ENCODE measurements at places on chromosomes 11 and 22.

DNA sequence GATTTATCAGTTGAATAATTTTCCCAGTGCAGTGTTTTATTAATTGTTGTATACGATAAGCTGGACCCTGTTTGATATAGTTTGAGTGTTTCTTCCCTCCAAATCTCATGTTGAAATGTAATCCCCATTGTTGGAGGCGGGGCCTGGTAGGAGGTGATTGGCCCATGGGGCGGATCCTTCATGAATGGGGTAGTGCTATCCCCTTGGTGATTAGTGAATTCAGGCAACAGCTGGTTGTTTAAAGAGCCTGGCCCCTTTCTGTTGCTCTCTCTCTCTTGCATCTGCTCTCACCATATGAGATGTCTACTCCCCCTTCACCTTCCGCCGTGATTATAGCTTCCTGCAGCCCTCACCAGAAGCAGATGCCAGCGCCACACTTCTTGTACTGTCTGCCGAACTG is 1.5 kb downstream of the OR5A1 start:
- DNase-seq, result no peak

- DNase-seq, result peak; percentile 34
Observed at GRCh38 chr22:24953384-24954113, 1.0 kb downstream of the KIAA1671 start.

DNA sequence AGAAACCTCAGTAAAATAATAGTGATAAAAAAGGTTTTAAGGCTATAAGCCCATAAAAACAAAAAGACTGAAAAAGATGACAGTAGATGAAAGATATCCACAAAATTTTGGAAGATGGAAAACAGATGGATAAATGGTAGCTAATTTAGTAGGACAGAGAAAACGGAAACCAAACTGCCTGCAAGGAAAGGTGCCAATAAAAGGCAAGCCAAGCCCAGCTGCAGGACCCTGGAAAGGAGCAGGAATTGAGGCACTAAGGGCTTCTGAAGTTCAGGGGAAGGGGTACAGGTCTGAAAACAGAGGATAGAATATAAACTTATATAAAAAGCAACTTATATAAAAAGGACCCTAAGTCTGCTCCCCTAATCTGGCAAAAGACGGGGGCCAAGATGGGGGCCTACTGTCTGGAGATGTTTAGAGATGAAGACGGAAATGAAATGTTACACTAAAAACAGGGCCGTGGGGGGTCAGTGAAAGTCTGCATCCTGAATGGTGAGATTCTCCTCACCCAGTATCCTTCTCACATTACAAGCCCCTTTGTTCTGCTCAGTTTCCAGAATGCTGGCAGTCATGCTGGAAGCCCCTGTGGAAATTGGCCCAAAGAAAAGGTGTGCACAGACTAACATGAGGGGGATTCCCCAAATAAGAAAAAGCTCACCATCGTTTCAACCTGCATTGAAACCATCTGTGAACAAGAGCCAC is 269.3 kb upstream of the PITPNB start:
- DNase-seq, result no peak

DNA sequence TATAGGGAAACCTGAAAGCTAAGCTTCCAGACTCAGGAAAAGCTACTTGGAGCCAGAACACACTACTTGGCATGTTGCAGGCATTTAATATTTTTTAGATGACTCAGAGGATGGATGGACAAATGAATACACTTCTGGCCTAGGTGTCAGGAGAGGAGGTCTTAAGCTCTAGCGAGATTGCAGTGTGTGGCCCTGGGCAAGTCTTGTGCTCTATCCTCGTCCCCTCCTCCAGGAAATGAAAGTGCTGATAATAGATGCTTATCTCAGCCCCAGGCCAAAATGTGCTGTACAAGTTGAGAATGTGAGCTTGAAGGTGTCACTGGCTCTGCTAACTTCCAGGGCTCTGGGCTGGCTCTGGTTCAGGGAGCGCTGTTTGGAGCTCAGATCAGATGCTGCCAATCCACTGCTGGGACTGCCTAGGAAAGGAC is 136.3 kb downstream of the PKNOX2 start:
- no peak for DNase-seq

DNA sequence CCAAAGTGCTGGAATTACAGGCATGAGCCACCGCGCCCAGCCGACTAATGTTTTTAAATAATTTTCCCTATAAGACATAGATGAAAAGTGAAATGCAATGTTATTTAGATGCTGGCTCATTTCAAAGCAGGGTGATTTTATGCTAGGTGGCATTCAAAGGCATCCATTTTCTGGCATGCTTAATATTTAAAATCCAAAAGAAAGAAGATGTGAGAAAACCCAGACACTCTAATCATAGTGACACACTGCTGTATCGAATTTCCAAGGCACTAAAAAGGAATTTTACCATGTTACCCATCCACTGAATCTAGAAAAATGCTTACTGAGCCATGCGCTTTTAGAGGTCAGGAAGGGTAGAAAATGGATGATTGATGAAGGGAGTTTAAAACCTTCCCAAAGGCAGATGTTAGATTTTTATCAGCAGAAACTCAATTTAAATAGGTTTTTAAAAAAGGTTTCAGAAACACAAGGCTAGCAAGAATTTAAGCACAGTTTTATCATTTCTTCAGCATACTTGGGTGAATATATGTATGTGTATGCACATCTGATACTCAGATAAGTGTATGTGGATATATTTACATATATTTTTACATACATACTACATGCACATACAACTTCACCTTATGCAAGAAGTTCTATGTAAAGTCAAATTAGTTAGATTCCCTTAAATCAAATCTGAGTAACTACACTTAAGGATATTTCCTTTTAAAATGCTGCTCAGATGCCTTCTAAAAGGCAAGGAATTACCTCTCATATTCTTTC is 24.1 kb upstream of the CCDC89 start:
- no peak for DNase-seq

DNA sequence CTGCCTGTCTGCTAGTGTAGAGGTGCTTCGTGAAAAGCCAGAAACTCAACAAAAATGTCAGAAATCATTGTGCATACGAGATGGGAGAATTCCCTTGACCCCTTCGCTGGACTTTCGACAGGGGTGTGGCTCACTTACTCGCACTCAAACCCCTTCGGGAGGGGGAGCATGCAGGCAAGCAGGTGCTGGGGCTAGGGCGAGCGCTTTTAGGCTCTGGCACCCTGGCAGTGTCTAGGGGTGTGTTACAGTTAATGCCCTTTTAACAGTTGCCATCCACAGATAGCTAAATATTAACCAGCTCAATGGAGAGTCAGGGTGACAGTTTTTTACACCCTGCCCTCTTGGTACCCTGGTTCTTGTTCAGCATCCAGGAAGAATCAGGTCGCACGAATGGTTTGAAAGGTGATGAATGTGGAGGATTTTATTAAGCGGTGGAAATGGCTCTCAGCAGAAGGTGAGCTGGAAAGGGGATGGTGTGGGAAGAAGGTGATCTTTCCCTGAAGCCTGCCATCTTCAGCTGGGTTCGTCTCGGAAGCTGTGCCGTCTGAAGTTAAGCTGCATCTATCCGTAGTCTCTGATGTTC is 59.6 kb upstream of the SHANK2 start:
- no peak for DNase-seq

GRCh38 chr11:79922641-79923040 is 481.8 kb upstream of the TENM4 start:
- no peak for DNase-seq

- DNase-seq, result no peak
Observed at GRCh38 chr11:65912845-65913244, 6.0 kb downstream of the C11orf68 start.

DNA sequence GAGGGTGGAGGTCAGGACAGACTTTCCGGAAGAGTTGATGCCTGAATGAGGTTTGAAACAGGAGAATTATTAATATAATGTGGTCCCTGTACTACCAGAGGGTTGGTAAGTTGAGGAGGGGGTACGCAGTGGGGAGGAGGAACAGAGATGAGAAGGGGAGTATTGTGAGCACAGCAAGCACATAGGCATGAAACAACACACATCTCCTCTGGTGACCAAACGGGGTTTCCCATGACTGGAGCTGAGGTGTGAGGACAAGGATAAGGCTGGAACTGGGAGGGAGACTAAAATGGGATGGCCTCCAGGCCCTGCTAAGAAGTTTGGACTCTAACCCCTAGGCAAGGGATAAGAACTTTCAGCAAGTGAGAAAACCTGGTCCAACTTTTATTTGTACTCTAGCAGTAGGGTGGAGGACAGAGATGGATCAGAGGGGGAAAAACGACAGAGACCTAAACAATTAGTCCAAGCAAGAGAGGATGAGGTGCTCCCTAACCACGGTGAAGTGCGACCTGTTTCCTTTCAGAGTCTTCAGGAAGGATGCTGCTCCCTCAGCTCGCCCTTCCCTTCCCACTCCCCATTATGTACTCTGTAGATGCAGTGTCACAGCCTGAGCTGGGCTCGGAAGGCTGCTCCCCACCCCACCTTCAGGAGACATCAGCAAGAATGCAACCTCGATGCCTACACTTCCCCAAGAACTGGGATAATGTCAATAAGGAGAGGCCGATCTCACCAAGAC is 59.2 kb downstream of the BTG4 start:
- no peak for DNase-seq

DNA sequence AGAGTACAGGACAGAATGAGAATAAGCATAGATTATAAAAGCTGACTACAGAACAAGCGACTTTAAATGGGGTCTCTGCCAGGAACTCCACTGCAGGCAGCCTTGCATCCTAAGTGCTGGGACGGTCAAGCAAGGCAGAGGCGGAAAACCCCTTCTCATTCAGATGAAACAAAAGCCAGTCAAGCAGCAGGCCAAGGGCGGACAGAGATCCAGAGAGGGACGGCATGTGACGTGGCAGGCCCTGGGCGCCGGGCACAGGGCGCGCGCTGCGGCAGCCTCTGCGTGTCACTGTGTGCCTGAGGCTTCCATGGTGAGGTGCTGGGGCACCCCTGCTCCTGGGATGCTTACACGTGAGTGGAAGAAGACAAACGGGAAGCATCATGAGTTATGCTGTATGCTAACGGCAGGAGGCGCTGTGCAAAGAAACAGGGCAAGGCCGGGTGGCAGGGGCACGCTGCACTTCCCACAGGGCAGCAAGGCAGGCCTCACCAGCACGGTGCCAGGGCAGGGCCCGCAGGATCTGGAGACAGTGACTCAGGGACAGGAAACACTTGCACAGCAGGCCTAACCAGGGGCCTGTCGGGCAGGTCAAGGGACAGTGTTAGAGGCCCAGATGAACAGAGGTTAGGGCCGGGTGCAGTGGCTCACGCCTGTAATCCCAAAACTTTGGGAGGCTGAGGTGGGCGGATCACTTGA is 6.2 kb downstream of the TOLLIP start:
- DNase-seq, result peak; percentile 48

DNA sequence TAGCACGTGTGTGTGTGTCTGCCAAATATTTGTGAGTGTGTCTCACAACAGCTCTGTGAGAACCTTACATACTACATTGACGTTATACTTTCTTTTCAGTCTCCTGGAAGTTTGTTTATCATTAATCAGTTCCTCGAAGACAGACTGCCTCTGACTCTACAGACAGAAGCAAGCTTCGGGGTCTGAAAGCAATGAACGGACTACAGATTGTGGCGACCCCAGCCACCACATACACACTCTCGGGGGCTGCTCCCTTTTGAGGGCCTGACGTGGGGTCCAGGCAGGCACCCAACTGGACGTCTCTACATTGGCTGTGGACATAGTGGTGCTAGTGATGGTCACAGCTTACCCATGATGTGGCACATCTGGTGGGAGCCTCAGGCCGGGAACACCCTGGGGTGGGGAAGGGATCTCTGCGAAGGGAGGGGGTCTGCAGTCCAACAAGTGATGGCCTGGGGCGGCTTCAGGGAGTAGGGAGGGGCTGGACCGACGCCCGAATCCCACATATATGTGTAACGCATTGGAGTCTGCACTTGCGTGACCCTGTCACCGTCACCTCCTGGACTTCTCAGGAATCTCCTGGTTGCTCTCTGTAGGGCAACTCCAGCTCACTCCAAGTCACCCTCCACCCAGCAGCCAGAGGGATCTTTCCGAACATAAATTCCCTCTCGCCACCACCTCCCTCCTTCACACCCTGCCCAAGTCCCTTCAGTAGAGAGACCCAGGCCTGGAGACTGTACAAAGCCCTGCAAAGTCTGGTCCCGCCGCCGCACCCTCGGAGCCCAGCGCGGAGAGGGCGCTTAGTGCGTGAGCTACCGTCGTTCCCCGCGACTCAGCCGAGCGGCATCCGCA is 30.4 kb upstream of the TRIM29 start:
- no peak for DNase-seq

- DNase-seq, result no peak
Observed at GRCh38 chr22:50176850-50177536, 6.5 kb downstream of the PANX2 start.

DNA sequence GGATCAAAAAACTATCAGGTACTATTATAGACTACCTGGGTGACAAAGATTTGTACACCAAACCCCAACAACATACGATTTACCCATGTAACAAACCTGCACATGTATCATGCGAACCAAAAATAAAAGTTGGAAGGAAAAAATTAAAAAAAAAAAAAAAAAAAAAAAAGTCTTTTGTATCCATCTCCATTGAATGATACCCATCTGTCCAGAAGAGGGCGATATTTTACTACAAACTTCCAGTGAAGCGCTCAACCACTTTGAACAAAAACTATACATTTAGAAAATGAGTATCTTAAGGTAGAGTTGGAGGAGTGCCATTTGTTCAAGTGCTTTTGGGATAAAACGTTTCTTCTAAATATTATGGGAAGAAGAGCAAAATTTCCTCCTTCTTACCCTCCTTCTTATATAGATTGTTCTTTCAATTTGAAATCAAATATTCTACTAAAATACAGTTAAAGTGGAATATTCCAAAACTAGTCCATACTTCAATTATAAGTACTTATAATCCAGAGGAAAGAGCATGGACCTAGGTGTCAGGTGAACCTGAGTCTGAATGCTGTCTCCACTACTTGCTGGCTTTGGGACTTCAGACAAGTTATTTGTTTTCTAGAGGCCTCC is 23.3 kb downstream of the ARL14EP start:
- no peak for DNase-seq

DNA sequence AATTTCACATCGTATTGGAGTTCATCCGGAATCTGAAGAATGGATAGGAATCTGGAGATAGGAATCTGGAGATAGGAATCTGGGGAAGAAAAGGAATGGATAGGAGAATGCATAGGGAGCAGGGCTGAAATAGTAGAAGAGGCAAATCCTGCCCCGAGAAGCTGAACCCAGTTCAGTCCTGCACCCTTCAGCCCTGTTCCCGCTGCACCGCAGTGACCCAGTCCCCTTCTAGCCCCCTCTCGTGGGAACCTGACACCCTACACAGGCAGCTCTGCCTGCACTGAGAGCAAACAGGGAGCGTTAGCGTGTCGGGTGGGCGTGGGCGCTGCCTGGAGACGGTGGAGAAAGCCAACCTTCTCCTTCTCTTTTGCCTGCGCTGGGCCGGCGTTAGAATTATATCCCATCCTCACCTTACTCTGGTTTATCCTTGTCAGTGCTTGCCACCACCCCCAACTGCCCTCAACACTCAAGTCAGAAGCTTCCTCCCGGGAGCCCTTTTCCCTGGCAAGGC is 1.0 kb upstream of the CCKBR start:
- no peak for DNase-seq

DNA sequence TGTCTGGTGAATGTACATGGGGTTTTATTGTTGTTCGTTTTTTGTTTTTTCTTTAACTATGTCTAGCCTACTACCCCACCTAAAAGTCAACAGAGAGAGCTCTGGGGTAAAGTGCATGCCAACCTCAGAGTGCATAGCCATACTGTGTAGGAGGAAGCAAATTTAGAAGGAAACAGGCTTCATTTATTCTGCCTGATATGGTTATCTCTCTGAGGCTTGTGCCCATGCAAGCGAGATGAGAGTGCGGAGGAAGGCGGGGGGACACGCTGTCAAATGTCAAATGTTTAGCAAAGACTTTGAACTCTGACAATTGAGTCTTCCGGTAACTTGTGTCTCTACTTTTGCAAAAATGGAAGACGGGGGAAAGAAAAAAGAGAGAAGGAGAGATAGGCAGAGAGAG is 295.5 kb downstream of the ETS1 start:
- DNase-seq, result no peak

GRCh38 chr11:13152264-13152663 is 125.3 kb upstream of the BMAL1 start:
- DNase-seq, result no peak
